MV-4-11 (cell line): ENCODE measurements at places on chromosomes 7 and 10.

- DNase-seq, result no peak
Observed at GRCh38 chr10:113610631-113611601, 52.9 kb downstream of the NRAP start.

DNA sequence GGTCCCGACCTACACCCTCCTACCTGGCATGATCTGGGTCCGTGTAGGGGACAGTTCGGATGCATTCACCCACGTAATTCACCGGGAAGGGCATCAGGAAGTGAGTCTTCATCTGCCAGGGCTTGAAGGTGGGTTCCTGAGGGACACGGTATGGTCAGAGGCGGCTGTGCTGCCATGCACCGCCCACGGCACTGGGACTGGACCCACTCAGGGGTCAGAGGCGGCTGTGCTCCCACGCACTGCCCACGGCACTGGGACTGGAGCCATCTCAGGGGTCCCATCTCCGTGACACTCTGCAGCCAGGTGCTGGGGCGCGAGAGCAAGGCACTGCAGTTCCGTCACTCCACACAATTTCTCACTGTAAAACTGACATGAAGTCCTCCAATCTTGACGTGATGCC is 29.2 kb downstream of the PITRM1 start:
- DNase-seq, result no peak

GRCh38 chr10:32169556-32169955 is 113.3 kb upstream of the KIF5B start:
- no peak for DNase-seq

- peak; percentile 10 for DNase-seq
Observed at GRCh38 chr7:74627661-74628411, 29.7 kb upstream of the GTF2I start.

DNA sequence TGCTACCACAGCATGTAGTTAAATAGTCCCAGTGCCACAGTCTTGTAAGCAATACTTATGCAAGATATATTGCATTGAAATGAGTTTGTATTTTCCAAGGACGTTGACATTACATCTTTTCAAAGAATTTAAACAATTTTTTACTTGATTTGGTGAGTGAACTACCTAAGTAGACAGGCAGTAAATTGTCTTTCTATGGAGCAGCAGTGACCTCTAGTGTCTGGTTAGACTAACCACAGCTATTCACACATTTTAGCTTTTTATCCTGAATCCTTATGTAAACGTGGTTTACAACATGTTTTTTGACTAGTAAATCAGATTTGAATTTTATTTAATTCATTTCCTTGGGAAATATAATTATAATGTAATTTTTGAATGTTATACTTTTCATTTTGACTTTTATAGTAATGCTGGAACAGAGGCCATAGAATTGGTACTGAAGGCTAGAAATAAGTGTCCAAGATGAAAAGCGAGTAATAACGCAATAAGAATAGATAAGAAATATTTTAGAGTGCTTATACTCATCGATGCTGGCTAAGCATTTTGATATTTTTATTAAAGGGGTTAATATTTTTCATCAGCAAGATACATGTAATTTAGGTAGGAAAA is 5.6 kb downstream of the LRRTM3 start:
- DNase-seq, result peak; percentile 35

- peak; percentile 89 for DNase-seq
Observed at GRCh38 chr10:121709675-121710073, 111.4 kb upstream of the FGFR2 start.

DNA sequence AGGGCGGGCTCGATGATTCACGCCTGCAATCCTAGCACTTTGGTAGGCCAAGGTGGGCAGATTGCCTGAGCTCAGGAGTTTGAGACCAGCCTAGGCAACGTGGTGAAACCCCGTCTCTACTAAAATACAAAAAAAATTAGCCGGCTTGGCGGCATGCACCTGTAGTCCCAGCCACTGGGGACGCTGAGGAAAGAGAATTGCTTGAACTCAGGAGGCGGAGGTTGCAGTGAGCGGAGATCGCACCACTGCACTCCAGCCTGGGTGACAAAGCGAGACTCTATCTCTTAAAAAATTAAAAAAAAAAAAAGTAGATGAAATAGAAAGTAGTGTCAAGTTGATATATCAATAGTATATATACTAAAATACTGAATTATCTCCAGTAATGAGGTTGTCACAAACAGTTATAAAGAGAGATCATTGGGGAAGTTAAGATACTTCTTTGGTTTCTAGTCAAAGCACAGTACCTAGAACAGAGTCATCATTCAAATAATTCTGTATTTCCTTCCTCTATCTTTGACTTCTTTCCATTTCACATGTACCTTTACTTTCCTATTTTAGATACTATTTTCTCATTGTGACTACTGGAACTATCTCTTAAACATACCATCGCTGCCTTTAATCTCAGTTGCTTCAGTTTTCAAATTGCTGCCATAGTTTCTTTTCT is 491.7 kb downstream of the GRM8 start:
- DNase-seq, result no peak

DNA sequence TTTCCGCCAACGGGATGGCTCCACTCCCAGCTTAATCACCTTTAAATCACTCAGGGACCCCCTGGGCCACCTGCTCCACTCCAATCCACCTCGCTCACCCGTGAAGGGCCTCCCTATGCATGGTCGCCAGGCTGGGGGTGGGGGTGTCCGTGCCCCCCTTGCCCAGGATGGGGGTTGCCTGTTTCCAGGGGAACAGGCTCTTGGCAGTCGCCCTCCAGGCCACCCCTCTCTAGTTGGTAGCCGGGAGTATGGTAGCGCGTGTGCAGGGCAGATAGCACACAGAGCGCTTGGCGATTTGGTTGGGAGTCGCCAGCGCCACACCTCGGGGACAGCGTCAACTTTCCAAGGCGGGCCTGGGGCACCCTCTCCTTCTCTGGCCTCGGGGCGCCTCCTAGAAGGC is 134.9 kb upstream of the ZNF92 start:
- no peak for DNase-seq

- DNase-seq, result no peak
Observed at GRCh38 chr7:39043531-39043930, 65.8 kb downstream of the POU6F2 start.

DNA sequence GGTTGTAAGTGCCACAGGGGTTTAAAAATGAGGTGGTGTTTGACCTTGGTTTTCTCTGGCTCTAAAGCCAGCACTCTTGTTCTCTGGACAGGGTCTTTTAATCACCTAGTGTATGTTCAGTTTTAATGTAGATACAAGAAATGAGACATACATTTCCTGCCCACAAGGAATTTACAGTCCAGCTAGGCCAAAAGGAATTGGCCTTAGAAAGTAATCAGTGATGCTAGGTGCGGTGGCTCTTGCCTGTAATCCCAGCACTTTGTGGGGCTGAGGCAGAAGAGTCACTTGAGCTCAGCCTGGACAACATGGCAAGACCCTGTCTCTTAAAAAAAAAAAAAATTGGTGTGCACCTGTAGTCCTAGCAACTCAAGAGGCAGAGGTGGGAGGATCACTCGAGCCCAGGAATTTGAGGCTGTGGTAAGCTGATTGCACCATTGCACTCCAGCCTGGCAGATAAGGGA is 100.2 kb downstream of the LRMDA start:
- DNase-seq, result no peak

- DNase-seq, result peak; percentile 82
Observed at GRCh38 chr10:75210282-75211006, at the start of gene VDAC2. Gene VDAC2, plus strand, starts transcription at chr10:75210796. Its CDS starts 363 bp downstream, at chr10:75211159.

DNA sequence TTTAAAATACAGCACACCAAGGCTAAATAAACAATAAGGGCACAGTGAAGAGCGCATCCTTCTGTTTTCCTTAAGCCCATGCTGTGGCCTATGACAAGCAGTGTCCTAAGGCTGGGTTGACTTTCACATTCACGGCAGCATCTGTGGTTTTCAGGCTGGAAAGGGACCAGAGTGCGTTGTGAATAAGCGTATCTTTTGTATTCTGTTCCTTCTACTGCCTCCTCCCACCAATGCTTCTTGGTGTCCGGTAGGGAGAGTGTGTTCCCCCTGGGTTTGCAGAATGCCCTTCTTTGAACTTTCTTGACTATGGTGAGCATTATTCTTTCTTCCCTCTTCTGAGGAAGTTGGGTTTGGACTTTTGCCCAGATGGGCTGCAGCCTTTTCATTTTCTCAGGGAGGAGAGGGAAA is 73.6 kb downstream of the ABCA13 start:
- DNase-seq, result peak; percentile 90

GRCh38 chr7:99772565-99772964 is 11.4 kb downstream of the CYP3A4 start:
- DNase-seq, result no peak

- DNase-seq, result no peak
Observed at GRCh38 chr7:120724448-120724847, 133.5 kb downstream of the TSPAN12 start.

- DNase-seq, result peak; percentile 43
Observed at GRCh38 chr7:43700059-43700501, 29.2 kb downstream of the COA1 start.

GRCh38 chr10:96511044-96511945 is 2.4 kb downstream of the TLL2 start:
- no peak for DNase-seq

DNA sequence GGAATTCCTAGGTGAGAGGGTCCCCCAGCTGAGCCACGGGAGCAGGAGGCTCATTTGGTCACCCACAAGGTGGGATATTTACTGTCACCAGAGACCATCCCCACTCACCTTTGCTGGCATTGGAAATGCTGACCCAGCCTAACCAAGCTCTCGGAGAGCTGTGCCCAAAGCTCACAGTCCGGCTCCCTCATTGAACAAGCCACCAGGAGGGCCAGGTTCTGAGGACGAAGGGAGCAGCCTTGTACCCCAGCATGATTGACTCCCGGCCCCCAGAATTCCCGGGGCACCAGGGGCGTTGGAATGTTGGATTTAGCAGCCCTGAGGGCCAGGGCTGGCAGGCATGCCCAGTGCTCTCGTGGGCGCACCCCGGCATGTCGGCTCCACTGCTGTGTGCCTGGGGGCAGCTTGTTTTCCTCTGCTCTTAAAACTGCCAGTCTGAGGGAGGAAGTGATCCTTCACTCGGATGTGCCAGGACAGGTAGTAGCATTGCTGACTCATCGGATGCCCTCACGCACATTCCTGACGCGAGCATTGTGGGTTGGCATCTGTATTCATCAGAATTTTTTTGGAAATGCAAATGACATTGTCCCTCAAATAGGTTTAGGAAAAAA is 23.3 kb downstream of the CLIP2 start:
- no peak for DNase-seq

DNA sequence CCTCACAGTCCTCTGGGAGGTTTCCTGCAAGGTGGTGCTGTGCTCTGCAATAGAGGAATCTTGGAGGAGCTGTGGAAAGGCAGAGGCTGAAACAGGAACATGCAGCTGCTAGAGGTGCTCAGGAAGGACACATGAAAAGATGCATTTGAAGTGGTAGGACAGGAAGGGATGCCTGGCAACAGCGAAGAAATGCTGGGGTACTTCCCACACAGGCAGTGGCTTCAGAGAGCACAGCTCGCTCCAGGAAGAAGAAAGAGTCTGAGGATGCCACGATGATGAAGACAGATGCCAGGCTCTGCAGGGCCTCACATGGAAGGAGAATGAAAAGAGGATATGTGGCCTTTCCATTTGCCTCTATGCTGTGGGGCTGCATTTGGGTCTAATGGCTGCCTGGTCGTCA is 77.0 kb upstream of the TMEM72 start:
- no peak for DNase-seq

DNA sequence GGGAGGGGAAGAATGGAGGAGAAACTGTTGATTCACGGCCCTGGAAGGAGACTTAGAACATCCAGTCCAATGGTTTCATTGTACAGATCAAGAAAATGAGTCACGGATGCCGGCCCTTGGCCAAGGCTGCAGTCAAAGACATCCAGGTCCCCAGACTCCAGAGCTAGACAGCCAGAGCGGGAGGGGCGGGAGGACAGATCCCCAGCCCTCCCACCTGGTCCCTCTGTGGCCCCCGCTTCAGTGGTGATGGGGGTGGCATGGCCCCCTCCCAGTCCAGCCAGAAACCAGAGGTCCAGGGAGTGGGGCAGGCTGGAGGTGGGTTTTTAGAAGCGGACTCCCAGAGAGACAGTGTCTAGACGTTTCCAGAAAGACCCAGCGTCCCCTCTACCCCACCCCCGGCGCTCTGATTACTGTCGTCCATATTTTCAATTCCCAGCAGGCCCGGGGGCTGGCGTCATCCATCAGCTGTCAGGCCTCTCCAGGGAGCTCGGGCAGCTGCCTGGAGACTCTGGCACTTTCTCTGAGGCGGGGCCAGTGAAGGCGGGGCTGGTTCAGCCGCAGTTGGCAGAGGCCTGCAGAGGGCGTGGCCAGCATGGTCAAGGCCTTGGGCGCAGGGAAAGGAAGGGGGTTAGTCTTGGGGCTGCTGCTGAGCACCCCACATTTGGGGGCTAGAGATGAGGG is 8.0 kb upstream of the HSPB1 start:
- DNase-seq, result peak; percentile 88

DNA sequence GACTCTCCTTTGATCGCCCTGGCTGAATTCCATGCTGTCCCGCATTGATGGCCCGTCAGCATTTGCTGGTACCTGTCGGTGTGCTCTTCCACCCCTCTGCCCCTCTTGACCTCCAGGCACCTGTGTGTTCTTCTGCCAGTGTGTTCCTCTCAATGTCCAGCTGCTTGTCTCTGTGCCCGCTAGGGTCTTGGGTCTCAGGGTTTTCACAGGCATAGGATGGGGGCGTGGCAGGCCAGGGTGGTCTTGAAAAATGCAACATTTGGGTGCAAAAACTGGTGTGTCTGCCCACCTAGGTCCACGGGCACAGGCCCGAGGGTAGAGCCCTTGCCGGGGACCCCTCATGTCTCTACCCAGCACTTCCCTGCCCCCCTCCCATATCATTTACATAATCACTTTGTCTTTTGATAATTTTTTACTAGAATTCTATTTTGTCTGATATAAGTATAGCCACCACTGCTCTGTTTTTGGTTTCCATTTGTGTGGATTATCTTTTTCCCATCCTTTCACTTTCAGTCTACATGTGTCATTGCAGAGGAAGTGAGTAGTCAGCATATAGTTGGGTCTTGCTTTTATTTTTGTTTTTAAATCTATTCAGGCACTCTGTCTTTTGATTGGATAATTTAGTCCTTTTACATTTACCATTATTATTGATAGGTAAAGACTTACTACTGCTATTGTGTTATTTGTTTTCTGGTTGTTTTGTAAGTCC is 46.6 kb upstream of the ADRA2A start:
- peak; percentile 51 for DNase-seq

DNA sequence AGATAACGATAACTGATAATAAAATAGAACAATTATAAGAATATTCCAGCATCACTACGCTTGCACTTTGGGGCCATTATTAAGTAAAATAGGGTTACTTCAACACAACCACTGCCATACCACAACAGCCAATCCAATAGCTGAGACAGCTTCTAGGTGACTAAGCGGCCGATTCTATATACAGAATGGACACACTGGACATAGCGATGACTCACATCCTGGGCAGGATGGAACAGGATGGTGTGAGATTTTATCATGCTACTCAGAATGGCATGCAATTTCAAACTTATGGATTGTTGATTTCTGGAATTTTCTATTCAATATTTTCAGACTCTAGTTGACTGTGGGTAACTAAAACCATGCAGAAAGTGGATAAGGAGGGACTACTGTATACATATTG is 920.9 kb downstream of the LRMDA start:
- no peak for DNase-seq
